Stimulated activated CD4-positive, alpha-beta T cell treated with anti-CD3 and anti-CD28 coated beads, TNF-alpha, amount 100 ng/mL, for 24 hours (primary cell): ENCODE measurements at places on chromosomes 16 and 17.
A peak's percentile ranks its signal among the peaks of the same experiment; 100 is the strongest.

GRCh38 chr17:42849451-42850181, 1.4 kb upstream of the AOC3 start:
- DNase-seq: no peak

GRCh38 chr17:39200957-39201510, 951 bp downstream of the RPL19 start:
- no peak for DNase-seq

GRCh38 chr17:17904166-17905035, 67.6 kb upstream of the SREBF1 start:
- DNase-seq: no peak

DNA sequence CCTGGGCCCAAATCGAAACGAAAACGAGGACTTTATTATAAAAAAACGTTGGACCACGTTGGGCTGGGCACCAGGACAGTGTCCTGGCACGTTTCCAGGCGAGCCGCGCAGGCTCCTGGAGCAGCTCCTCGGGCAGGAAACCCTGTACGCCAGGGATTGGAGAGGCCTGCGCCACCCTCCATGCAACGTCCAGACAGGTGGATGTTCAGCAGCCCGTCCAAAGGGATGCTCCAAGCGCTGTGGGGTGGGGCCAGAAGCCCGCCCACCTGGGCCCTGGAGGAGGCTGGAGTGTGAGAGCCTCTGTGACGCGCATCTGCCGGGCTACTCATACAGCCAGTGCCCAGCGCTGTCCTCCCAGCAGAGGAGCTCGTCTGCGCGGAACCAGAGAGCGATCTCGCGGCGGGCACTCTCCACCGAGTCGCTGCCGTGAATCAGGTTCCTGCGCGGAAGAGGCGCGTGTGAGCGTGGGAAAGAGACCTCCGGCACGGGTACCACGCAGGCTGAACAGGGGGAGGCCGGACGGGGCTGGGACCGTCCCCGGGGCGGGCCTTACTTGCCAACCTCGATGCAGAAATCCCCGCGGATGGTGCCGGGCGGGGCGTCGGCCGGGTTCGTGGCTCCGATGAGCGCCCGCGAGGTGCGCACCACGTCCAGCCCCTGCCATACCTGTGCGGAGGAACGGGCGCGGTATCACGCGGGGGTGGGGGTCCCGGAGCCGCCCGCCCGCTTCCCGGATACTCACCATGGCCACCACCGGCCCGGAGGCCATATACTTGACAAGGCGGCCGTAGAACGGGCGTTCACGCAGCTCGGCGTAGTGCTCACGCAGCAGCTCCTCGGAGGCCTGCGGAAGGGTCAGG, 785 bp downstream of the NME3 start:
- DNase-seq: no peak

DNA sequence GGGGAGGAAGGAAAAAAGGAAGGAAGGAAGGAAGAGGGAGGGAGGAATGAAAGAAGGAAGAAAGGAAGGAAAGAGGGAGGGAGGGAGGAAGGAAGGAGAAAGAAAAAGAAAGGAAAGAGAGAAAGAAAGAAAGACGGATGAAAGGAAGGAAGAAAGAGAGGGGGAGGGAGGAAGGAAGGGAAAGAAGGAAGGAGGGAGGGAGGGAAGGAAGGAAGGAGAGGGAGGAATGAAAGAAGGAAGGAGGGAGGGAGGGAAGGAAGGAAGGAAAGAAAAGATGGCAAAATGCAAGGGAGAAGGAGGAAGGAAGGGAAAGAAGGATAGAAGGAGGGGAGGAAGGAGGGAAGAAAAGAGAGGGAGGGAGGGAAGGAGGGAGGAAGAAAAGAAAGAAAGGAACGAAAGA, 257.3 kb upstream of the C16orf82 start:
- no peak for DNase-seq

DNA sequence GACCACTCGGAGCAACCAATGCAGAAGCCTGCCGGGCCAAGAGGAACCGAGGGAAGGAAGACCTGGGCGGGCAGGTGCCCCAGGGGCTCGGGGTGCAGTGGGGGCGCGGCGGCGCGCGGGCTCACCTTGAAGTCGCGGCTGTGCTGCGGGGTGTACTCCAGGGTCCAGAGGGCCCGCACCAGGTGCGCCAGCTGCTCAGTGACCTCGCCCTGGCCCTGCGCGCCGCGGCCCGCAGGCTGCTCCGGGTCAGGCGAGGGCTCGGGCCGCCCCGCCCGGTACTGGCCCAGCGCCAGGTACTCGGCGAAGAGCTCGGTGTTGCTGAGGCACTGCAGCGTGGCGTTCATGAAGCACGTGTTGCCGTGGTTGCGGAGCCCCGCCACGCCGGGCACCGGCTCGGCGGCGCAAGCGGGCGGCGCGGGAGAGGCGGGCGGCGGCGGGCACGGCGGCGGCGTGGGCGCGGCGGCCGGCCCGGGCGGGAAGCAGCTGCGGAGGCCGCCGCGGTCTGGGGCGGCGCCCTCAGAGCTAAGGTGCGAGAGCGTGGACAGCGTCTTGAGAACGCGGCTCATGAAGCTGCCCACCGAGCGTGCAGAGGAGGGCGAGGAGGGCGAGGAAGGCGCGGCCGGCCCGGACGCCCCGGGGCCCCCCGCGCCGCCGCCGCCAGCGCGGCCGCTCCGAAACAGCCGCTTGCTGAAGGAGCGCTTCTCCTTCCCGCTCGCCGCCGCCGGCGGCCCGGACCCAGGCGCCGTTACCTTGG, 562 bp downstream of the USP31 start:
- DNase-seq: peak; percentile 12
